ENCODE measurements at places on chromosomes 5 and 9. TPM values are rescaled to one million over a fixed set of nuclear protein-coding genes. Genes with fewer than 3 reads are reported as not detected.

PCDHB2 gene
- 1.7 TPM for total RNA-seq

TAS2R1 gene
- not detected for total RNA-seq

MIGA2 gene
- 38.2 TPM for total RNA-seq

HACD4 gene
- total RNA-seq = 1.1 TPM

- no peak for DNase-seq
Observed at GRCh38 chr5:8577792-8578191, 708.8 kb downstream of the MTRR start.

DNA sequence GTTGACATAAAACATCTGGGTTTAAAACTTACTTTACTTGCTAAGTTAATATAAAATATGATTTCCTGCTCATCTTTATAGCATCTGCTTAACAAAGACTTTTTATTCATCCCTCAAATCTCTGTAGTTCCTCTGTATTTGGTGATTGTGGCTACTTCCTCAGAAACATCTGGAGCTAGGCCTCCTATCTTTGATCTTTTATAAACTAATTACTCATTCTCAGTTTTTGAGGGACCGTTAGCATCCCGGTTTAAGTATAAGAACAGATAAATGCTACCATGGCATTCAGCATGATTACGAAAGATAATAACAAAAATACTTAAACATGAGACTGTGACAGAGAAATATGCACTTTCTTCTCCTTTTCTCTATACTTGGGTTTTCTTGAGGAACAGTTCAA, 85.3 kb downstream of the SLC38A9 start:
- no peak for DNase-seq

DNA sequence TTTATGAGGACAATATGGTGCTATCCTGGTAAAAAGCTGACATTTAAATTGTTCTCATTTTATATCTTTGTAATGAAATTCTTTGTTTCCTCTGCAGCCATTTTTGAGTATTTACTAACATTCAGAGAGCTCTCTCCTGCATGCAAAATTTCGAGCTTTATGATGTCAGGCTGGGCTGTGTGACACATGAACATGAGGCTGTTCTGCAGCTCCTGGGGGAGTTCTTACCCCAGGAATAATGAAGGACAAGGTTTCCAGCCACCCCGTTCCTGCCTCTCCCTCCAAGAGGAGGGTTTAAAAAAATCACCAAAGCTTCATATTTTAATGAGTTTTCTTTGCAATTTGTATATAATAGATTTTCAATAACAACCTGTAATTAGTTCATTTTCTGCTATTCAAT, 252.4 kb downstream of the HSPA4 start:
- DNase-seq = no peak

DNA sequence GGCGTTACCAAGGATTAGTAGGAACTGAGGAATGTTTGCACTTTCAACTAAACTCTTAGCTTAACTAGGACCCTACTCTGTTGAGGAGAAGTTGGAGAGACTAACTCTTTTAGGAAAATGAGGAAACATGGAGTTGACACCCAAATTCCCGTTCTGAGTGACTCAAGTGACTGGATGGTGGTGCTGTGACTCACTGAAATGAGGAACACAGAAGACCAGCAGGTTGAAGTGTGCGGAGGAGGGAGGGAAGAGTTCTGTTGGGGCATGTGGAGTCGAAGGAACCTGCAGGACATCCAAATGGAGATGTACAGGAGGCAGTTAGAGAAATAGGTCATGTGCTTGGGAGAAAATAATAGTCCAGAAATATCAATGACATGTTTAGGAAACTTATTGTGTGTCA, 8.2 kb downstream of the HEXB start:
- DNase-seq = no peak

- DNase-seq = no peak
Observed at GRCh38 chr5:1667648-1668140, 131.9 kb downstream of the MRPL36 start.

DNA sequence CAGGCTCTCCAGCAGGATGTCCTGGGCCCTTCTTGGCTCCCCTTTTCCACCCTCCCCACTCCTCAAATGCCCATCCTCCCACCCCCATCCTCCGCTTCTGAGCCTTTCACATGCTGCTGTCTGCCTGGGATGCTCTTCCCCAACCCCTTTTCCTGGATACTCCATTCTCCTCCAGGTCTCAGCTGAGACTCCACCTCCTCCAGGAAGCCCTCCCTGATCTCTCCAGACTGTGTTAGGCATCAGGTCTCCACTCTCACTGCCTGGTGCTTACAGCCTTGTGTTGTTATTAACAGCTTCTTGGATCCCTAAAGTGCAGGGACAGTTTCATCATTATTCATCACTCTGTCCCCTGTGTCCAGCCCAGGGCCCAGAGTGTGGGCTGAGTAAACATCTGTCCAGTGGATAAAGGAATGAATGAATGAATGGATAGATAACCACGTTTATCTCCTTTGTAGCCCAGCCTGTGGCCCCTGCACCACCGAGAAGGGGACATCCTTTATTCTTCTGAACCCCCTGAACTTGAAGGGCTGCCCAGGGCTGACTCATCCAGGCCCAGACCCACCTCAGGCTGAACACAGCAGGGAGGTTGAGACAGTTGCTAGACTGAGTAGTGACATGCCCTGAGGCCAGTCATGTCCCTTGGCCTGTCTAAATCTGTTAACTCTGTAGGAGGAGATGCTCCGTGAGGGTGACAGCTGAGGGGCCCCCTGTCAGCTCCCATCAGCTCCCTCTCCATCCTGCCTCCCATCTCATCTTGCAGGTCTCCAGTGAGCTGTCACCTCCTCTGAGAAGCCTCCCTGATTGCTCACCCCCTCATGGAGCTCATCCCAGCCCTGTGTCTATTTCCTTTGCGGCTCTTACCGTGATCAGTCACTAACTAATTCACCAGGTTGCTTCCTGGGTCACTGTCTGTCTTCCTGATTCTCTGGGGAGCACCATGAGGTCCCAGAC, 14.6 kb upstream of the LAMC3 start:
- DNase-seq = no peak

DNA sequence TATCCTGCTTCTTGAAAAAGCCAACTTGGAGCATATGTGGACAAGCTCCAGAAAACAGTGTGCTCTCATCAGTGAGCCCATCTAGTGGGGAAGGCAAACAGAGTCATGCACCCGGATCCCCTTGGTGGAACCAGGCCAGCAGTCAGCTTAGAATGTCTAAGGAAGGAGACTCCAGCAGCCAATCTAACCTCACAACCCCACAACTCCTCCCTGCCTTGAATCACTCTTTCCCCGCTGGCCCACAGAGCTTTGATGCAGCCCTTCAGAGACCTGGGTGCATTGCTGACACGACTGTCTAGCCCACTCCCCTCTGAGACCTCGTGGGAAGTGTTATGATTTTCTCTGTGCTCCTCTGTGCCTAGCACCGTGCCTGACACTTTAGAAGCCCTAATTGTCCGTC, 623.7 kb downstream of the BNC2 start:
- DNase-seq = no peak

DNA sequence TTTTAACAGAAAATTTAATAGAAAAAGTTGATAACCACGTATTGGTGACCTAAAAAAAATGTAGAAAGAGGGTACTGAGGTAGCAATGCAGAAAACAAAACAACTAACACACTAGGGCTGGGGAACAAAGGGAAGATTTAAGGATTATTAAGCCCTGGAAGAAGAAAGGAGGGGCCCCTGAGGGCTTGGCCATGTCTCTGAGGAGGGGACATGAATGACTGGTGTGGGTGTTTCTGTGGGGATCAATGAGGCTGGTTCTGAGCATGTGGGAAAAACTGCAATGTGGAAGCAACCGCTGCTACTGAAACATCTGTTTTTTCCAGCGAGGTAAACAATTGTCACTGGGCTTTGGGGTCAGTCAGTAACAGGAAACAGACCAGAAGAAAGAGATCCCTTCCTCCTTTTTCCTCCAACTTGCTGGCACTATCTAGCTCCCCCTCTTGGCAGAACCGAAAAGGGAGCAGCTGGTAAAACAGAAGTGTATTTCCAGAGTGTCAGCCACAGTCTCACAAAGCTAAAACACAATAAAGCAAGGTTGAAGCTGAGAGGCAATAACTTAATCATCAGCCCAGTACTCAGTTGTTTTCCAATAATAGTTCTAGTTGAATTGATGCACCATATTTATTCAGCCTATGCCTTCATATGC, 48.3 kb downstream of the ATPSCKMT start:
- no peak for DNase-seq
